D721Med (cell line): ENCODE measurements at places on chromosomes 11 and 22.

DNA sequence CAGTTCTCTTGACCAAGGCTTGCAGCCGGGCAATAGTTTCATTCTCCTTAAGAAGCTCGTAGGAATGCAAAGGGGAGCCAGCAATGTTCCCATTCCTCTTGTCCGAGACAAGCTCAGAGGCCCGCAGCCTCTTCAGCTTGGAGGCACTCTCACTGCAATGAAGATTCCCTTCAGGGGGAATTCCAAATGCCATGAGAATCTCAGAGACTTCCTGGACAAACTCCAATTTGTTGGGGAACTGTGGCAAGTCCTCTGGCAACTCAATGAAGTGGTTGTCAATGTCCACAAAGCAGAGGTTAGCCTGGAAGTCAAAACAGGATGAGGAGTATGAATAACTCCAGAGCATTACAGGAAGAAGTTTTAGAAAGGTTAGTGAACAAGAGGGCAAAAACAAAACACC lies 84.4 kb downstream of the DENND5A start:
- no peak for DNase-seq

DNA sequence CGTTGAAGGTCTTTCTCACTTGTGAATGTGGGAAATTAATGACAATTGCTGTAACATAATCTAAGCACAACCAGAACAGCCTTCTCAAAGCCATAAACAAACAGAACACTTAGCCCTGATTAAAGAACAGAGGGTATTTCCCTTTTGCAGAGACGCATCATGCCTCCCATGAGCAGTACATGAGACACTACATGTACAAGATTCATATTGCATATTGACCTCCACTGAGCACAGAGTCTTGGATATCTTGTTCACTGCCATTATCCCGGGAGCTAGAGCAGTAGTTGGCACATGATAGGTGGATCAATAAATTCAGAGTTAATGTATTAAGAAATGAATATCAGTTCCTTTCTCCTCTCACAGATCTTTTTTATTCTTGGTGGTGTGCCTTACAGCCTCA lies 1194.3 kb upstream of the TENM4 start:
- no peak for DNase-seq

GRCh38 chr11:113350336-113351067 lies 36.1 kb downstream of the TTC12 start:
- DNase-seq = no peak

- DNase-seq = no peak
Observed at GRCh38 chr11:71934213-71934612, 5.4 kb downstream of the RNF121 start.

DNA sequence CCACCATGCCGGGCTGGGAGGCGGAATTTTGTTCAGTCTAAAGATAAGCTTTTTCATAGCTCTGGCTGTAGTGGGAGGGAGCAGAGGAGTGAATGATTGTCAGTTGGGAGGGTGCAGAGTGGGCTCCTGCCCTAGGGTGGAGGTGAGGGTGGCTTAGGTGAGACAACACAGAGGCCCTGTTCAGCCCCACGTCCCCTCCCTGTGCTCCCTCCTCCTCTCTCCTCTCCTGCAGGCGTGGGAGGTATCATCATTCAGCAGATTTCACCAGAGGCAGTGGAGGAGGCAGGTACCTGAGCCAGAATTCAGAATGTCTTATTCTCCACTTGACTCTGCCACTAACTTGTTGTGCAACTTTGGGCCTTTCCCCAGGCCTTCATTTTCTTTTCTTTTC lies 1.7 kb upstream of the THRSP start:
- DNase-seq = no peak

GRCh38 chr11:8047382-8047781 lies 33.6 kb upstream of the TUB start:
- no peak for DNase-seq

DNA sequence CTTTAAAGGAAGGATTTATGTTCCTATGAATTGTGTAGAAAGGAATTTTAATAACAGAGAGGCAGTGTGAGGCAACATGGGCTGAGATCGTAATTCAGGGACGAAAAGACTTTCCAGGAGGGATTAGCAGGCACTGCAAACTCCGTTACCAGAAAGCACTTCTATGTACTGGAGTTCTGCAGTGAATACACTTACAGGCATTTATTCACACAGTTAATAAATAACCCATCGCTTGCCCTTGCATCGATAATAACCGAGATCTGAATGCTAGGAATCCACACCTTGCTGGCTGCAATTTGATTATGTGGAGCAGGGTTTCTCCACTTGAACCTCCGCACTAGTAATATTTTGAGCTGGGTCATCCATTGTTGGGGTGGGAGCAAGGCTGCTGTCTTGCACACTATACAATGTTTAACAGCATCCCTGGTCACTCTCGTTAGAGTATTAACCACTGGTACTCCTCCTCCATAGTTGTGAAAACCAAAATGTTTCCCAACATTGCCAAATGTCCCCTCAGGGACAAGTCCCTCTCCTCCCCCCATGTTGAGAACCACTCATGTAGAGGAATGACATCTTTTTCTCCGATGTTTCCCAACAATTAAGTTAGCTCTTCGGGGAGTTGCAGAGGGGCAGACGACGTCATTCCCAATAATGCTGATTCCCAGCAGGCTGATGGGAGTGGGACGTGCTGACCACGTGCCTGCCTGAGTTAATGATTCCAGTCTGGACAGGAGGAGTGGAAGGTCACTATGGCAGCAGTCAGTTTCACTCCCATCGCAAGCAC lies 99.5 kb downstream of the SNX19 start:
- DNase-seq = no peak
